DMS79 (cell line): ENCODE measurements at places on chromosomes 1 and 21.
A peak's percentile ranks its signal among the peaks of the same experiment; 100 is the strongest.

- peak; percentile 26 for DNase-seq
Measured at GRCh38 chr1:37602750-37603694, 7.3 kb upstream of the GNL2 start.

DNA sequence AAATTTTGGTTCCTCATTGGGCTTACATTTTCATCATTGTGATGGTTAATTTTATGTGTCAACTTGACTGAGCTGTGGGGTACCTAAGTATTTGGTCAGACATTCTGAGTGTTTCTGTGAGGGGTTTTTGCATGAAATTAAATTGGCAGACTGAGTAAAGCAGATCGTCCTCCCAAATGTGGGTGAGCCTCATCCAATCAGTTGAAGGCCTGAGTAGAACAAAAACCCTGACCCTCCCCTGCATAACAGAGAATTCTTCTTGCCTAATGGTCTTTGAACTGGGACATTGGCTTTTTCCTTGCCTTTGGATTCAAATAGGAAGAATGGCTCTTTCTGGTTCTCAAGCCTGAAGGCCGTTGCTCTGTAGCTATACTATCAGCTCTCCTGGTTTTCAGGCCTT is 59.1 kb upstream of the JUN start:
- DNase-seq = no peak

- peak; percentile 53 for DNase-seq
Measured at GRCh38 chr1:39160703-39161102, 43.8 kb upstream of the MACF1 start.

- DNase-seq = no peak
Measured at GRCh38 chr21:36587388-36587787, 107.5 kb upstream of the CLDN14 start.

- DNase-seq = no peak
Measured at GRCh38 chr1:31739346-31739745, 24.8 kb downstream of the ADGRB2 start.
